ENCODE measurements at places on chromosomes 5 and 9.

DNA sequence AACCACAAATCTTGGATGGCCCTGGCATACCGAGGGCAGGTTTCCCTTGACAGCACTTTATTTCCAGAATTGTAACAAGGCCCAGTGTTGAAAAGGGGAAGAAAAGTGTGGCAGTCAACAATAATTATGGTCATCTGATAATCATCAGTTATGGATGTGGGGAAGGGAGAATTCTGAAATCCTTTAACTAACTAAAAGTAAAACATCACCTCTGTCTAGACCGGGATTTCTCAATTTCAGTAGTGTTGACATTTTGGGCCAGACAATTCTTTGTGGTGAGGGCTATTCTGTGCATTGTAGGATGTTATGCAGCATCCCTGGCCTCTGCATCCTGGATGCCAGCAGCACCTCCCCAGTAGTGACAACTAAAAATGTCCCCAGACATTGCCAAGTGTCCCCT is 140.4 kb downstream of the PSAT1 start:
- no peak for DNase-seq

DNA sequence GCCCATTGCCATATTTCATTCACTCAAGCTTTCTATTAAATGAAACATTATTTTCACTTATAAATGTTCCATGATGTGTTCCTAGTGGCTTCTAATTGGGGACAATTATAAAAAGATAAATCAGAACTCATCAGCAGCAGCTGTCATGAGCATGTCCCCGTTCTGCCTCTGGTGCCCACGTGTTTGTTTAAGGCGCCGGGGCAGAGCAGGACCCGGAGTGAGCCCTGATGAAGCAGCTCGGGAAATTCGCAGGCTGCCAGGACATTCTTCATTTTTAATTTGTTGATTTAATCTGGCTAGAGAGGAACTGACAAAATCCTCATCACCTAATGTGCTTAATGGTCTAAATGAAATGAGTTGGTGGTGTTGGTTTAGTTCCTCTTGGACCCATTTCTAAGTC is 475.0 kb downstream of the CTNND2 start:
- no peak for DNase-seq

DNA sequence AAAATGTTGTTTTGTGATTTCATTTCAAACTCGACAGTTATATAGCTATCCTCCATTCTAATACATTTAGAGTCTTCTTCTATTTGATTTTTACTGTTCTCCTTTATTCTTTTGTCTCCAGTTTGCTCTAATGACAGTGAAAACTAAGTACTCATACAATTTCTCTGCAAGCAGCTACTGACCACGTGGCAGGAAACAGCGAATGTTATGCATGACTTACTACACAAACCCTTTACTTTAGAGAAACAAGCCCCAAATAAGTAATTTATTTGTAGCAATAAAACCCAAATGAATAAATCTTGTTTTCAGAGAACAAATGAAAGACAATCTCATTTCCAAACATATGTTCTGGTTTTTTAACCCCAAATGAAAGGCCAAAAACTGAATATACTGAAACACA is 41.9 kb downstream of the CDH6 start:
- no peak for DNase-seq

- DNase-seq = peak; percentile 5
Measured at GRCh38 chr5:110865400-110866094, 126.7 kb downstream of the SLC25A46 start.

GRCh38 chr5:131436081-131436480 is 172.2 kb downstream of the CDC42SE2 start:
- no peak for DNase-seq

DNA sequence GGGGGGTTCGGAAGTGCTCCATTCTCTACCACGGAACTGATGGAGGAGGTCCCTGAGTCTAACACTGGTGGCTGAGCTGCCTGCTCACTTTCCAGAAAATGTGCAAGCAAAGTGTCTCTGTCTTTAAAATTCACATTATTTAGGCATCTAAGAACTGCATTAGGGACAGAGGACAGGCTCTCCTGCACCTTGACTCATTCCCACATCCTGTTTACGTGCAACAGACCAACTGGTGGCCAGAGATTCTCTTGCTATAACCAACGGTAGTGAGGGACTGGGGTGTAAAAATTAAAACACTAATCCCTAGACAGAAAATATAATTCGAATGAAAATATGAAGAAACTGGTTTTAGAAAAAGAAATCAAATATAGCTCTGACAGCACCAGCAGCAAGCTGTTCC is 320.9 kb downstream of the IRX2 start:
- peak; percentile 68 for DNase-seq
